Suppressor macrophage (primary cell): ENCODE measurements at places on chromosomes 12 and 14.

- DNase-seq, result no peak
These were observed 2.0 kb downstream of the CCDC198 start for GRCh38 chr14:57491640-57492039.

- DNase-seq, result peak; percentile 43
These were observed 1.5 kb upstream of the NTS start for GRCh38 chr12:85872497-85873091.

GRCh38 chr12:54032627-54033100 lies at the start of gene HOXC5:
HOXC5 (plus strand) TSS chr12:54033050; CDS start chr12:54033123, 73 bp downstream.
- DNase-seq, result peak; percentile 69

DNA sequence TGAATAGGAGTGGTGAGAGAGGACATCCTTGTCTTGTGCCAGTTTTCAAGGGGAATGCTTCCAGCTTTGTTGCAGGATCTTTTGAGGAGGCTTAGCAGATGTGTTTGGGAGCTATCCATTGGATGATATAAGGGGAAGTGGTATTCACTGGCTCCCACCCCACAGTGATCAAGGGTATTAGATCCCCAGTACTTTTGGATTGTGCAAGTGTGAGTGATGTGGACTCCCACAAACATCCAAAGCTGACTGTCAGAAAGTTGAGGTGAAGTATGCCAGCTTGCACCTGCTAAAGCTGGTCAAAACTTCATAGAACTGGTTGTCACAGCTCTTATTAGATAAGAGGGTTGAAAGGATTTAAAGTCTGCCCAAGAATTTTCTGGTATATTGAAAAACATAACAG lies 110.1 kb upstream of the BTG1 start:
- no peak for DNase-seq

- DNase-seq, result peak; percentile 21
These were observed 303 bp downstream of the SAMD4A start for GRCh38 chr14:54567224-54567638.

- no peak for DNase-seq
These were observed 30.2 kb downstream of the KCNA5 start for GRCh38 chr12:5073853-5074252.

GRCh38 chr12:29226616-29227015 lies 77.5 kb downstream of the FAR2 start:
- DNase-seq, result no peak

GRCh38 chr14:102574281-102575159 lies 17.9 kb upstream of the RCOR1 start:
- no peak for DNase-seq

DNA sequence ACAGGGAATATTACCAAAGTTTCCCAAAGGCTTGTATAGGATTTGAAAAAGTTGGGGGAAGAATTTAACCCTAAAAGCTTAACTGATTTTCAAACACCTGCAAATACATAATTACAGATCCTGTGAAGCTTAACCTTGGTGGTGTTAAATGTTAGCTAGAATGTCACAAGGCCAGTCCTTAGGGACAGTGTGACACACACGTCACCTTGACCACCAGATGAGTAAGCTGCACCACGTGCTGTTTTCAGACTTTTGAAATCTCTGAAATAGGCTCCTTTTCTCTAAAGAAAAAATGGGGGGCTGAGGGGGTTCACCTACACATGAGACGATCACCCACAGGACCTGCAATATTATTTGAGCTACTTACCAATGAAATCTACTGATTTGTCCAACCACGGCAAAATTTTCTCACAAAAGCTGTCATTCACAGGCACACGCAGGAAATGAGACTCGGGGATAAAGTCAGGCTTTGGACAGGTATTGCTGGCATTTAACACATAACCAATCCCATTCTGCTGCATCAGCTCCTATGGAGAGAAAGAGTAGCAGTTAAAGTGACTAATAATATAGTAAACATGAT lies 75.9 kb downstream of the DUSP16 start:
- DNase-seq, result no peak

GRCh38 chr14:69666690-69667211 lies 55.4 kb downstream of the SUSD6 start:
- no peak for DNase-seq

GRCh38 chr14:86780876-86781510 lies 1212.0 kb downstream of the GALC start:
- DNase-seq, result no peak

- peak; percentile 78 for DNase-seq
These were observed at the start of gene KCNK13 for GRCh38 chr14:90061685-90062126. KCNK13 (plus strand) TSS chr14:90061994; CDS start chr14:90062206, 212 bp downstream.

DNA sequence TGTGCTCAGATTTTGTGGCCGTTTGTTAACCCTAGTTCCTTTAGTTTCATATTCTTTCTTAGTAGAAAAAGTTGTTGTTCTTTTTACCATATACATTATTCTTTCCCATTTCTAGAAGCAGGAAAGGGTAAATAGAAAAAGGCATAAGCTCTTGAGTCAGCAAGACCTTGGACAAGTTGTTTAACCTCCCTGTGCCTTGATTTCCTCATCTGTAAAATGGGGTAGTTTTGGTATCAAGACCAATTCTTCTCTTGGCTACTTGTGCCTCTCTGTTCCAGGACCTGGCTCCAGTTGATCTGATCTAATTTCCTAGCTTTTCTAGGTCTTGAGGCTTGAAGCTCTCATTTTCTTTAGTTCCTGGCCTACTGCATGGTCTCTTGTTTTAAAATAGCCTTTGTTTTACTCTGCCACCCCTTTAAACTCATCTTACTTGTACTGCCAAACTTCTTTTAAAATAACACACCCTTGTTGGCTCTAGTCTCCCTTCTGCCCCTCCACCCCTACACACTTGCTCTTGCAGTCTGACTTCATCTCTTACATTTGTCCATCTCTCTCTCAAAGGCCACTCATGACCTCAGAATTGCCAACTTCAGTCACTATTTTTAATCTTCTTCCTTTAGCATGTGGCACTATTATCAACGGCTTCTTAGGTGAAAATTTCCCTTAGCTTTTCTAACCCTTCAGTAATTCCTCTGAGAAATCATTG lies 143.7 kb downstream of the TTLL5 start:
- DNase-seq, result no peak

DNA sequence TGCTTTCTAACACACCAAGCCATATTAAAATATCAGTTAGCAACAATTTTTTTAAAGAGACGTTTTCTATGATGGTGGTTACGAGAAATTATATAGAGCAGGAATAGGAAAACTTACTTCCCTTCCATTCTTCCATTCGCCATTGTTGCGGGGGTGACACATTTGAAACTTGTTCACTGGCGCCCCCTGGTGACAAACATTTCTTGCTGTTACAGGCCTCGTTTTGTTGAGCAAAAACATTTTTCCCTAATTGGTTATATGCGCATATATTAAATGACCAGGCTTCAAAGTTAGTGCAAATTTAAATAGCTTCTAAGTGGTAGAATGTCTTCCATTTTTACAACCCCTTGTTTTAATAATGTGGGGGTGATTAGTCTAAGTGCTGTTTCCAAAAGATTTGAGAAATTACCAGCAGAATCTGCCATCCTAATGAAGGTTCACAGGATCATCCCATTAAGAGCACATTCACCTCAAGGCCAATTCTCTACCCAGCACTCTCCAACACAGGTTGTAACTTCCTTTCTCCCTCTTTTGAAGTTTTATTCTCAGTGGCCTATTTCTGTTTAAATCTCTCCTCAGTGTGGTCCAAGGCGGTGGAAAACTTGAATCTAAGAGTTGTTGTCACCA lies 1124.7 kb downstream of the FLRT2 start:
- peak; percentile 76 for DNase-seq

- DNase-seq, result no peak
These were observed 65.0 kb downstream of the FBXL14 start for GRCh38 chr12:1529228-1529861.

- DNase-seq, result no peak
These were observed 11.1 kb downstream of the KLHL33 start for GRCh38 chr14:20424851-20425250.
